ENCODE measurements at places on chromosomes 2 and 18.

- no peak for DNase-seq
These were observed 7.1 kb upstream of the ZBTB14 start for GRCh38 chr18:5302606-5303005.

DNA sequence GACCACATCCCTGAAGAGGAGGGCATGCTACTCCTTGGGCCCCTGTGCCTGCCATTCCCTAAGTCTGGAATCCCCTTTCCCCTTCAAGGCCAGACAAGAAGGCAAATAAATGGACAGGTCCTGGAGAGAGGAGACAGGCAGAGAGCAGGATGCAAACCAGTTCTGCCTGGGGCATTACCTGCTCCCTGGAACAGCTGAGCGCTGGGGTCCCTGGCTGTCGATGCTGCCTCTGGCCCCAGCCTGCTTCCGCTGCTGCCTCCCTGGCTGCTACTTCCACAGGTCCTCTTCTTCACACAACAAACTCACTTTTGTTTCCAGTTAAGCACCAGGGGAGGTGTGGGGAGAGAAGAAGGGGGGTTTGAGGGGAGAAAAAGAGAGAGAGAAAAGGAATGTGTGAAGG is 53.1 kb downstream of the SLC4A5 start:
- DNase-seq, result no peak

DNA sequence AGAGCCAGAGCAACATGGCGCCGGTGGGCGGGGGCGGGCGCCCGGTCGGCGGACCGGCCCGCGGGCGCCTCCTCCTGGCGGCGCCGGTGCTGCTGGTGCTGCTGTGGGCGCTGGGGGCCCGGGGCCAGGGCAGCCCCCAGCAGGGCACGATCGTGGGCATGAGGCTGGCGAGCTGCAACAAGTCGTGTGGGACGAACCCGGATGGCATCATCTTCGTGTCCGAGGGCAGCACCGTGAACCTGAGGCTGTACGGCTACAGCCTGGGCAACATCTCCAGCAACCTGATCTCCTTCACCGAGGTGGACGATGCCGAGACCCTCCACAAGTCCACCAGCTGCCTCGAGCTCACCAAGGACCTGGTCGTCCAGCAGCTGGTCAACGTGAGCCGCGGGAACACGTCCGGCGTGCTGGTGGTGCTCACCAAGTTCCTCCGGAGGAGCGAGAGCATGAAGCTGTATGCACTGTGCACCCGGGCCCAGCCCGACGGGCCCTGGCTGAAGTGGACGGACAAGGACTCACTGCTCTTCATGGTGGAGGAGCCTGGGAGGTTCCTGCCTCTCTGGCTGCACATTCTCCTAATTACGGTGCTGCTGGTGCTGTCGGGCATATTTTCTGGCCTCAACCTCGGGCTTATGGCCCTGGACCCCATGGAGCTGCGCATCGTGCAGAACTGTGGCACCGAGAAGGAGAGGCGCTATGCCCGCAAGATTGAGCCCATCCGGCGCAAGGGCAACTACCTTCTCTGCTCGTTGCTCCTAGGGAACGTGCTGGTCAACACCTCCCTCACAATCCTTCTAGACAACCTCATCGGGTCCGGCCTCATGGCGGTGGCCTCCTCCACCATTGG is 507 bp downstream of the CNNM4 start:
- no peak for DNase-seq

- DNase-seq, result peak; percentile 32
These were observed 563.9 kb downstream of the DCC start for GRCh38 chr18:52903857-52904256.

GRCh38 chr2:50724837-50725236 is 307.1 kb downstream of the NRXN1 start:
- no peak for DNase-seq
